ENCODE measurements at places on chromosomes 4 and X. TPM values are rescaled to one million over a fixed set of nuclear protein-coding genes. Genes with fewer than 3 reads are reported as not detected.

CACNA1F gene
- 0.42 TPM for total RNA-seq

SOWAHB gene
- total RNA-seq, result not detected

ATP11C gene
- total RNA-seq, result 30.2 TPM

HPRT1 gene
- 18.8 TPM for total RNA-seq

TBC1D8B gene
- total RNA-seq, result 12.8 TPM

ADH1C gene
- 11.7 TPM for total RNA-seq

SULT1E1 gene
- not detected for total RNA-seq

TEC gene
- 5.7 TPM for total RNA-seq

FHDC1 gene
- 0.88 TPM for total RNA-seq

GRCh38 chr4:116400480-116400879 is 684.9 kb downstream of the TRAM1L1 start:
- H3K4me3 ChIP-seq, result no peak overlapping the region
- no peak overlapping the region for H3K27ac ChIP-seq
- no peaks in the 10 kb centered on the region for H3K27me3 ChIP-seq
- no peak for DNase-seq

GRCh38 chr4:25810461-25811373 is 52.1 kb downstream of the SEL1L3 start:
- no peaks in the 10 kb centered on the region for H3K4me1 ChIP-seq
- no peak overlapping the region for H3K27ac ChIP-seq
- no peaks in the 10 kb centered on the region for H3K27me3 ChIP-seq
- no peak overlapping the region for H3K4me3 ChIP-seq
- H3K36me3 ChIP-seq, result no peaks in the 10 kb centered on the region
- no peak for DNase-seq

DNA sequence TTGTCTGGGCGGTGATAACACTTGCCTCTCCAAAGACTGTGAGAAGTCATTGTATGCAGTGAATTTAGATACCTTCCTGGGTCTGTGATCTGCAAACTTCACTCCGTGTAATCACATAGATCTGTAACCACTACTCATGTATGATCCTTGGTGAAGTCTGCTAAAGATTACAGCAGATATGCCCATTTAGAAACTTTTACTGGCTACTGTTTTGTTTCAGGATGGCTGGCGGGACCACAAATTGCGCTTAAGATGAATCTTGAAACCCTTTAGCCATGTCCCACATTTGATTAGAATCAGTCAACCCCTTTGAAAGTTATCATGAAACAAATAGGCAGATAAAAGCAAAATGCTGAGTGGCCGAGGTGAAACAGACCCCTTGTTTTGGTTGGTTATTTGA is 126.5 kb upstream of the SCML1 start:
- H3K4me3 ChIP-seq, result no peak overlapping the region
- no peak for DNase-seq
- no peak overlapping the region for H3K27ac ChIP-seq
- H3K36me3 ChIP-seq, result no peaks in the 10 kb centered on the region
- no peaks in the 10 kb centered on the region for H3K27me3 ChIP-seq

DNA sequence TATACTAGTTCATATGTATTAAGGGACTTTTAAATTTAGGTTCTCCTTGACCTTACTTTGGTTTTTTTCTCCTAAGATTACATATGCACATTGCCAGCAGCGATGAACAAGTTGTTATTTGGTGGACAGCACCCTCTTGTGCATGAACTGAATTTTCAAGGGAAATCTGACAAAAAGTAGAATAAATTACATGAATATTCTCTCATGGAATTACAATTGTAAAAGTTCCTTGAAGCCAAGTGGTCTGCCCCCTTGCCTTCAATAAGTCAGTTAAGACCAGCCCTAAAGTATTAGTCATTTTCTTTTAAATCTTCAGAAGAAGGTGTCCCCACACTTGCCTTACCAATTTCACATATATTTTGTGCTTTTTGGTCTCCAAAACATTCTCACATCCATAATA is 30.7 kb upstream of the SMARCA5 start:
- H3K36me3 ChIP-seq, result no peaks in the 10 kb centered on the region
- H3K27me3 ChIP-seq, result no peaks in the 10 kb centered on the region
- no peak overlapping the region for H3K4me3 ChIP-seq
- no peak for DNase-seq
- no peaks in the 10 kb centered on the region for H3K4me1 ChIP-seq
- H3K27ac ChIP-seq, result no peak overlapping the region

DNA sequence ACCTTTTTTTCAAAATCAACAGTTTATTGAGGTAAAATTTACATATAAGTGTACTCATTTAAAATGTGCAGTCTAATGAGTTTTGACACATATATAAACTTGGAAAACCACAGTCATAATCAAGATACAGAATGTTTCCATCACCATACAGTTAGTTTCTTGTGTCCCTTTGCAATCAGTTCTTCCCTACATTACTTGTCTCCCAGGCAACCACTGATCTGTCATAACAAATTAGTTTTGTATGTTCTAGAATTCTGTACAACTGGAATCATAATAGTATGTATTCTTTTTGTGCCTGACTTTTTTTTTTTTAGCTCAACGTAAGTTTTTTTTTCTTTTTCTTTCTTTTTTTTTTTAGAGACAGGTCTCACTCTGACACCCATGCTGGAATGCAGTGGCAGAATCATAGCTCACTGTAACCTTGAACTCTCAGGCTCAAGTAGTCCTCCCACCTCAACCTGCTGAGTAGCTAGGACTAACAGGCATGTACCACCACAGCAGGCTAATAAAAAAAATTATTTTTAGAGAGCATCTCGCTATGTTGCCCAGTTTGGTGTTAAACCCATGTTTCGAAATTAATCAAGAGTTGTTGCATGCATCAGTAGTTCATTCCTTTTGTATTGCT is 26.9 kb downstream of the ARFIP1 start:
- no peak for DNase-seq
- no peaks in the 10 kb centered on the region for H3K36me3 ChIP-seq
- no peak overlapping the region for H3K27ac ChIP-seq
- H3K4me3 ChIP-seq, result no peak overlapping the region
- H3K4me1 ChIP-seq, result peaks cover 2% of the 10 kb centered on the region

GRCh38 chr4:41620594-41621256 is 82.8 kb downstream of the LIMCH1 start:
- H3K36me3 ChIP-seq, result no peaks in the 10 kb centered on the region
- no peak overlapping the region for H3K4me3 ChIP-seq
- peaks cover 8% of the 10 kb centered on the region for H3K4me1 ChIP-seq
- H3K27me3 ChIP-seq, result no peaks in the 10 kb centered on the region
- peak overlapping the region; percentile 65 for H3K27ac ChIP-seq

DNA sequence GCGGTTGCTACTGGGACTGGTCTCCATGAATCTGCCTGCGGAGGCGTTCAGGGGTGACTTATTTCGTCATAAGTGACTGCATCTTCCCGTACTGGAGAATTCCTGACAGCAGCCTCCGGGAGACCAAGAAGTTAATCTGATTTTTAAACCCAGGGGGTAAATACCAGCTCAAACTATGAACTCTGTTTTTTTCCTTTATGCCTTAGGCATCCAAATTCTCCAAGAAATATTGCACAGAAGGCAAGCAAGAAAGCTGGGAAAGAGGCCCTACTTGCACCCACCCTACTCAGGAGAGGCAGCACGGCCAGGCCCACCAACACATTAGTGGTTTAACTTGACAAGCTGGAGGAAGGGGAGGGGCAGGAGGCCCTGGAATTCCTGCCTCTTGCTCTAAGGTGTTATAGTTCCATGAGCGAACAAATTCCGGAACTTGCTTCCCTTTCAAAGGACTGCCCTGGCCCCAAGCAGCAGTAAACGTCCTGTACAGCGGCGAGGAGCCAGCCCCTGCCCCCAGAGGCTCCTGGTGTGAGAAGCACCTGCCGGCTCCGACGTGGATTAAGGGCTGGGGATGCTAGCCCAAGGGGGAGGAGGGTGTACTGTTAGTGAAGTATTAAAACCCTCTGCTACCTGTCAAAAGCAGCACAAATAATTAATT is 177.2 kb downstream of the AFAP1 start:
- H3K27me3 ChIP-seq, result no peaks in the 10 kb centered on the region
- no peak overlapping the region for H3K27ac ChIP-seq
- H3K4me3 ChIP-seq, result no peak overlapping the region
- DNase-seq, result no peak
- no peaks in the 10 kb centered on the region for H3K4me1 ChIP-seq

DNA sequence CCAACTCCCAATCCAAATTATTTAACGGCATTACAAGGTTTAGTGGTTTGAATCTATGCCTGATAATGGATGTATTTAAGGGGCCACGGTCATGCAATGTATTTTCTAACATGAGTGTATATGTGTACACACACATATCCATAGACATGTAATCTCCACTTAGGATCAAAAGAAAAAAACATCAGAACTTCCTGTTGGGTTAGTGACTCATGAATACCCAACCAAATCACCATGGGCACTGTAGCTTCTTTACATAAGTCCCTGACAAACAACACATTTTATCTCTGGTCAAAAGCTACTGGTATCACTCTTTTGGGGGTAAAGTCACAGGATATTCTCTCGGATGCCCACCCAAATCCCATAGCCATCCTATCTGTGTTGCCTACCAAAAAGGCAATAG is 36.5 kb upstream of the TFDP3 start:
- no peaks in the 10 kb centered on the region for H3K36me3 ChIP-seq
- no peaks in the 10 kb centered on the region for H3K27me3 ChIP-seq
- H3K27ac ChIP-seq, result no peak overlapping the region
- H3K4me3 ChIP-seq, result no peak overlapping the region
- peaks cover 1% of the 10 kb centered on the region for H3K4me1 ChIP-seq

- H3K4me1 ChIP-seq, result no peaks in the 10 kb centered on the region
- H3K4me3 ChIP-seq, result no peak overlapping the region
- no peak overlapping the region for H3K27ac ChIP-seq
- DNase-seq, result no peak
- no peaks in the 10 kb centered on the region for H3K27me3 ChIP-seq
Measured at GRCh38 chrX:137195991-137196390, 162.2 kb upstream of the GPR101 start.

- no peak overlapping the region for H3K4me3 ChIP-seq
- no peaks in the 10 kb centered on the region for H3K4me1 ChIP-seq
- no peaks in the 10 kb centered on the region for H3K36me3 ChIP-seq
- no peaks in the 10 kb centered on the region for H3K27me3 ChIP-seq
- no peak overlapping the region for H3K27ac ChIP-seq
- no peak for DNase-seq
Measured at GRCh38 chr4:174260099-174260498, 23.4 kb downstream of the FBXO8 start.

- DNase-seq, result no peak
- H3K27ac ChIP-seq, result no peak overlapping the region
- H3K4me3 ChIP-seq, result no peak overlapping the region
- H3K4me1 ChIP-seq, result no peaks in the 10 kb centered on the region
Measured at GRCh38 chrX:10401239-10401638, 219.1 kb downstream of the MID1 start.

GRCh38 chrX:16678689-16679088 is 28.7 kb downstream of the S100G start:
- H3K4me1 ChIP-seq, result no peaks in the 10 kb centered on the region
- peaks cover 5% of the 10 kb centered on the region for H3K36me3 ChIP-seq
- no peak for DNase-seq

DNA sequence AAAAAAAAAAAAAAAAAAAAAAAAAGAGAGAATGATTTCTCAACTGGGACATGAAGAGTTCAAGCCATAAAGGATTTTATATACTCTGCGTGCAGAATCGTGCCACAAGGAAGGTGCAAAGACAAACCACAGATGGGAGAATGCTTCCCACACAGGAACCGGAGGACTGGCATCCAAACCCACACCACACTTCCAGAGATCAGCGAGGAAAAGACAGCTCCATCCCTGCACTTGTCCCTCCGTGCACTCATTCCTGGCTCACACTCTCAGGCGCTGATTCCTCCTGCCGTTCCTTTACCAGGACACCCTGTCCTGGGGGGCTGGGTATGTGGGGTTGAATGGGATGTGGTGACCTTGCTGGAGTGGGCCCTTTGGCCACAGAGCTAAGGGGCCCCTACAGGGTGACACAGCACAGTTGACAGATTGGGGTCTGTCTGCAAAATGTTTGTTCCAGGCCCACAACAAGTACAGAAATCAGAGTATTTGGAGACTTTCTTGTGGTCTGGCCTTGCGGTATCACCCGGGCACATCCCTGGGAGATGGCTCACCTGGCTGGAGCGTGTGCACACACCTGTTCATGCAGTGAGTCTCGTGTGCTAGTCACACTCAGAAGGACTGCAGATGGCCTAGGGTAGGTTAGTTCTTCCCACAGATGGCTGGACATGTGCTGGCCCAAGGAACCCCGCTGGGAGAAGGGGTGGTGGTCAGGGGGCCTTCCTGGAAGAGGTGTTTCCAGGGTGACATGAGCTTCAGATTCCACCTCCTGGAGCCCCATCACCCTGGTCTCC is 55.4 kb upstream of the GPR78 start:
- no peaks in the 10 kb centered on the region for H3K27me3 ChIP-seq
- H3K4me1 ChIP-seq, result no peaks in the 10 kb centered on the region
- no peak overlapping the region for H3K27ac ChIP-seq
- H3K36me3 ChIP-seq, result no peaks in the 10 kb centered on the region
- no peak overlapping the region for H3K4me3 ChIP-seq

Measured in aorta (tissue), 5 donors.